Heart right ventricle (tissue), 16 donors: ENCODE measurements at places on chromosomes 1 and 21. TPM values are rescaled to one million over a fixed set of nuclear protein-coding genes. Genes with fewer than 3 reads are reported as not detected.
A peak's percentile ranks its signal among the peaks of the same experiment; 100 is the strongest.

DNA sequence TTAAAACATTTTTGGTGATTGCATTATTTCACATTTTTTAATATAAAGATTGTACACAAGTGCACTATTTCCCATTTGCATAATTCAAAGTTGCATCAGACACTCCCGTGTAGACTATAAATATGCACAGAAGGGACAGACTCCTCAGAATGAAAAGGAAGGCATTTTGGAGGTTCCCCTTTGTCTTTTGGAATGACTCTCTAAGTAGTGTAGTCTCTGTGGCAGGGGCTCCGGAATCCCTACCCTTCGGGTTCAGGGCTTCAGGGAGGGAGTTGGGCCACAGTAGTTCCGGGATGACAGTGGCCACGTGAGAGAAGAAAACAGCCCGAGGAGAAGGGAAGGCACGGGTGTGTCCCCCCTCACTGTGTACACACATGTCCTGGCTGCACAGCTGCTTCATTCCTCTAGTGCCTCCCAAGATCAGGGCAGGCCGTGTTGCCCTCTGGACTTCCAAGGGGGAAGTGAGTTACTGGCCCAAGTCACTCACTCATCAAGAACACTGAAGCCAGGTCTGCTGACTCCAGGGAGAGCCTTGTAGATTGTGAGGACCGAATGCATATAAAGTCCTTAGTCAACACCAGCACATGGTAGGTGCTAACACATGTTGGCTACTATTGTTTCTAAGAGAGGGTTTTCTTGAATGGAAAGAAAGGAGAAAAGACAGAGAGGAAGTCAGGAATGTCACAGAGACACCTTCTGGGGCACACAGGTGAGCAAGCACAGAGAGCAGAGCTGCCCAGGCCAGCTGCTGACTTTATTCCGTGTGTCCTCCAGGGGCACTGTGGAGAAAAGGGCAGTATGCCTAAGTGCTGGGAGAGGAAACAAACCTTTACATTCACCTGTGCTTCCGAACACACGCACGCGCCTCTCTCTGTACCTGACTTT is 39.8 kb downstream of the LHX4 start:
- DNase-seq: no peak

- no peak for DNase-seq
Observed at GRCh38 chr1:229950020-229950419, 117.0 kb upstream of the GALNT2 start.

The C1orf94 gene
- not detected for polyA plus RNA-seq

GRCh38 chr21:41768437-41769042 is 1.7 kb upstream of the RIPK4 start:
- DNase-seq: no peak

GRCh38 chr1:89360716-89361115 is 3.1 kb upstream of the GBP6 start:
- DNase-seq: no peak

The TCEA3 gene
- polyA plus RNA-seq: 25.1 TPM

The ZFP69 gene
- 2.6 TPM for polyA plus RNA-seq

DNA sequence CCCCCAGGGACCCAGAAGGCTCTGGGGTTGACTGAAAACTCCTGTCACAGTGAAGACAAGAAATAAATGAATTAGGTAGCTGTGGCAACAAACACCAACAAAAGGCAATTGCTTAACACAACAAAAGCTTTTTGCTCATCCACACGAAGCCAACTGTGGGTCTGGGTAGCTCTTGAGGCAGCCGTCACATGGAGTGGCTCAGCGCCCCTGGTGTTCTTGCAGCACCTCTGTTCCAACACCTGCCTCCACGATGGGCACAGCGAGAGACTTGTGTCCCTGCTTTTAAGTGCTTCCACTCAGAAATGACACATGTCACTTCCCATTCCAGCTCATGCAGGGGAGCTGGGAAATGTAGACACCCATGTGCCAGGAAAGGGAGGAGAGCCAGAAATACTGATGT is 364.5 kb upstream of the DUSP10 start:
- peak; percentile 27 for DNase-seq

The HSD11B1 gene
- 7.2 TPM for polyA plus RNA-seq

GRCh38 chr21:35316933-35317332 is 267.8 kb upstream of the RUNX1 start:
- DNase-seq: no peak

- DNase-seq: no peak
Observed at GRCh38 chr1:40706626-40707025, 15.1 kb downstream of the NFYC start.

GRCh38 chr1:31063631-31064030 is 1.9 kb downstream of the PUM1 start:
- no peak for DNase-seq

- DNase-seq: peak; percentile 92
Observed at GRCh38 chr1:179881642-179882252, 338 bp upstream of the TOR1AIP1 start.

The ITGB2 gene
- 12.4 TPM for polyA plus RNA-seq

The CCDC185 gene
- not detected for polyA plus RNA-seq

The MPC2 gene
- polyA plus RNA-seq: 186 TPM

DNA sequence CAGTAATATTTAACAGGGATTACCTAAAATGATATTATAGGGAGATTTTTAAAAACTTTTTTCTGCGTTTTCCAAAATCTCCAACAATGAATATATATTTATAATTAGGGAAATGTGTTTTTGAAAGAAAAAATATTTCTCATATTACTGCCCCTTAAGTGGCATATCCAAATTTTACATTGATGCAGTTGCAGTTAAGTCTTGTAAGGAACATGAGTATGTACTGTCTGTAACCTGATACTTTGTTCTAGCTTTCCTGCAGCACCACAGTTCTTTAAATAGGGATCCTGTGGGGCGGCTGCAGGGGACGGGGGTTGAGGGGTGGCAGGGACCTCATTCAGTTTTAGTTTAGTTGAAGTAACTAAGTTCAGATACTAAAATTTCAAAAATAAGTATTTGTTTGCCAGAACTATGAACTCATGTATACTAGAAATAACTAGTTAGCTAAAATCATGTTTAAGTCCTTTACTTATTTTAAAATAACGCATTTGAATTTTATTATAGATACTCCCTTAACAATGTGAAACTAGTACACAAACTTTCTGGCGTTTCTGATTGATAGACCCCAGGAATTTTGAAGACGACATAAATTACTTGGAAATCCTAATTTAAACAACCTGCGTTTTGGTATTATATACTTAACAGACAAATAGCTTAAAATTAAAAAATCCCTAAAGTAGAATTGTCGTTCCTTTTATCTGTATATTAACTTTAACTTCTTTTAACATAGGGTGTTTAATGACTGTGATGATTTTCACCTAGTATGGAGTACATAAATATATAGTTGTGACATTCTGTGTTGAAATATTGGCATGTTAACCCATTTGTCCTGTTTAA is 639 bp upstream of the DNAJB4 start:
- peak; percentile 35 for DNase-seq

The CD1D gene
- 4.6 TPM for polyA plus RNA-seq

The PPM1J gene
- polyA plus RNA-seq: 8.4 TPM

The EFNA4 gene
- polyA plus RNA-seq: 5.4 TPM

The EXO1 gene
- polyA plus RNA-seq: 0.06 TPM

DNA sequence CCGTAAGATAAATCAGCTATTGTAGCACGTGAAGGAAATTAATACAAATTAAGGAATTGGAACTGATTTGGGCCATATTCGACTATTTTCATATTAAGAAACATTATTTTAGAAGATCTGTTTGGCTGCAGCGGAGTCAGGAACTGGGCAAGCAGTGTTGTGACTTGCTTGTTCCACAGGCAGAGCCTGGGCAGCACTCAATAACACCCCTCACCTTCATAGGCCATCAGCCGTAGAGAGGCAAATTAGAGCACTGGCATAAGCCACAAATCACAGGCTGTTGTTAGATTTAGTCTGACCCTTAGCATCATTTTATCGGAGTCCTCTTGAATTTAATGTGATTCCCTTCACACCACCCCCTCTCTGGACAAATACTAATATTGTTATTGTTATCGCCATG is 72.8 kb downstream of the PBX1 start:
- DNase-seq: no peak

GRCh38 chr1:107965110-107965991 is at the start of gene VAV3:
TSS of gene VAV3 (minus strand) at chr1:107965180. CDS start at chr1:107964869, 311 bp downstream.
- peak; percentile 75 for DNase-seq
